ENCODE measurements at places on chromosomes 2 and 18. TPM values are rescaled to one million over a fixed set of nuclear protein-coding genes. Genes with fewer than 3 reads are reported as not detected.

NABP1 gene
- total RNA-seq: 6.4 TPM

TACR1 gene
- total RNA-seq: 0.73 TPM

PMAIP1 gene
- total RNA-seq: 4.6 TPM

DNA sequence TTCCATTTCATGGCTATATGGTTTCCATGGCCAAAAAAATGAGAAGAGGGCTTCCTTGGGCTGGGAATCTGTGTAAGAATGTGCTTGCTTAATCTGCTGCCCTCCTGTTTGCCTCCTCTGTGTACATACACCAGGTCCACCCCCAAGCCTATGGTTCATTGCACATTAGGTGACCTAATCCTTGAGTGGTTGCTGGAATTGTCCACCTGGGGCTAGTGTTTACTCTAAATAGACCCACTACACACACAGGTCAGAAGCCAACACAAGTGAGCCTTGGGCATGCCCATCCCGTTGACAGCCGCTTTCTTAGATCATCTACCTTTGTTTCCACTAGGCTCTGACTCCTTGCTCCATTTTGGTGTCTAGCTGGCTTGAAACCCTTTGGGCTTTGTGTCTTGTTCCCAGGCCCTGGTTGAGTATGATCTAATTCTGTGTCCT, 59.2 kb upstream of the ATL2 start:
- peaks cover 32% of the 10 kb centered on the region for H3K4me1 ChIP-seq
- no peaks in the 10 kb centered on the region for H3K36me3 ChIP-seq
- no peak overlapping the region for H3K4me3 ChIP-seq
- peaks cover 9% of the 10 kb centered on the region for H3K27me3 ChIP-seq
- DNase-seq: no peak

GRCh38 chr18:80108121-80108536, 933 bp upstream of the ADNP2 start:
- peak overlapping the region; percentile 74 for H3K4me3 ChIP-seq
- H3K36me3 ChIP-seq: no peaks in the 10 kb centered on the region
- H3K27ac ChIP-seq: peak overlapping the region; percentile 91
- no peaks in the 10 kb centered on the region for H3K27me3 ChIP-seq
- DNase-seq: no peak

DNA sequence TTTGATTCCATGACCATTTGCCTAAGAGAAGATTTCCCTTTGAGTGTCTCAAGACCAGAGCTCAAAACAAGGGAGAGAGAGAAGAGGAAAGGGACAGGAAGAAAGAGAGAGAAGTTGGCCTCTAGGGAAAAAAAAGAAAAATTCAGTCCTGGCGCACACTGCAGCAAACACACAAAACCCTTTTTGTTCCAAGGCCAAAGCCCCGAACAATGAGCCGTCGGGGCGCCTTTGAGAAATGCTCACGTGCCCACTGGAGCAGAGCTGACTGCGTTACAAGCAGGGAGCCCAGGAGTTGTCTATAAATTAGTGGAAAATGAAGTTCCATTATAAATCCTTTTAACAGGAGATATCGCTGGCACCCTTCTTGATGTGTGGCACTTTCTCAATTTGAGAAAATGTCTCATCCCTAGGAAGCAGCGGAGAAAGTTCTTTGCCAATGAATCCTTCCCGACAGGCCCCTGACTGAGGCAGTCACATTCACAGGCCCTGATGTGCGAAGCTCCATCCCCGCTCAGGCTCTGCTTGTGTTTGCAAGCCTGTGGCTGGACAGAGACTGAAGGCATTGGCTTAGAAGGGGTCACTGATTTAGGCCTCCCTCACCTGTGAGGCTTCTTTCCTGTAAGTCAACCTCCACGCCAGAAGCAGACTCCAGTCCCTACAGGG, 32.1 kb upstream of the NCKAP5 start:
- no peak for DNase-seq
- H3K36me3 ChIP-seq: no peaks in the 10 kb centered on the region
- no peaks in the 10 kb centered on the region for H3K4me1 ChIP-seq
- H3K27me3 ChIP-seq: peaks cover 41% of the 10 kb centered on the region
- H3K4me3 ChIP-seq: no peak overlapping the region

DNA sequence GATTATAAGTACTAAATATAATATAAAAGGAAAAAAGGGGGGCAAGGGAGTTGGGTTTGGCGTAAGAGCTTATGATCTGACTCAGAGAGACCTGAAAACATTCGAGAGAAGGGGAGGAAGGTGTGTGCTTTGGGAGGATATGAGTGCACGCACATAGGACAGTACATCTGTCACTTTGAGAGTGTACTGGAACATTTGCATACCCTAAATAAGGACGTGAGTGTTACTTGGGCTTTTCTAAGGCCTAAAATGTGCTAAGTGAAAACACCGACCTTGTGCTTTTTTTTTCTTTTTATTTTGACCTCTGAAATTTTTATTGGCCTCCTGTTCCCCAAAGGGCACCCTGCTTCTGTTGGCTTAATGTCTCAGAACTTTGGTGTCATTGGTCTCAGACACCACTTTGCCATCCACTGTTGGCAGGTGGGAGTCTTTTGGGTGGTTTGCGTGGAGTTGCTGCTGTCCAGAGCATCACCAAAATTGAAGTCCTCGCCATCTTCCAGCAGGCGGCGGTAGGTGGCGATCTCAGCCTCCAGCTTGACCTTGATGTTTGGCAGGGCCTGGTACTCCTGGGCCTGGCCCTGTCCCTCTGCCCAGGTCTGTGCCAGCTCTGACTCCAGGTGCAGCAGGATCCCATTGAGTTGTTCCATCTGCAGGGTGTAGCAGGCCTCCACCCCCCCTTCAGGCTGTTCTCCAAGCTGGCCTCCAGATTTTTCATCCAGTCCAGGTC, 57.7 kb downstream of the CD28 start:
- no peak for DNase-seq
- no peak overlapping the region for H3K4me3 ChIP-seq
- no peaks in the 10 kb centered on the region for H3K27me3 ChIP-seq
- no peak overlapping the region for H3K27ac ChIP-seq

C2orf81 gene
- 11.3 TPM for total RNA-seq

LRRC30 gene
- total RNA-seq: not detected

- no peak for DNase-seq
- no peaks in the 10 kb centered on the region for H3K36me3 ChIP-seq
- no peaks in the 10 kb centered on the region for H3K27me3 ChIP-seq
- H3K4me1 ChIP-seq: no peaks in the 10 kb centered on the region
- H3K27ac ChIP-seq: no peak overlapping the region
- H3K4me3 ChIP-seq: no peak overlapping the region
These were observed 315.2 kb upstream of the ZEB2 start for GRCh38 chr2:144834998-144835633.

SETBP1 gene
- 32.2 TPM for total RNA-seq

- no peak overlapping the region for H3K27ac ChIP-seq
- no peaks in the 10 kb centered on the region for H3K27me3 ChIP-seq
- DNase-seq: no peak
- no peak overlapping the region for H3K4me3 ChIP-seq
These were observed 198.9 kb downstream of the LRATD1 start for GRCh38 chr2:14831458-14831857.

CCDC74A gene
- 11.8 TPM for total RNA-seq

LIPG gene
- total RNA-seq: 34.4 TPM

- H3K27ac ChIP-seq: no peak overlapping the region
- peaks cover 6% of the 10 kb centered on the region for H3K4me1 ChIP-seq
- peaks cover 3% of the 10 kb centered on the region for H3K36me3 ChIP-seq
- H3K27me3 ChIP-seq: no peaks in the 10 kb centered on the region
- no peak for DNase-seq
These were observed 5.7 kb downstream of the SMC6 start for GRCh38 chr2:17747684-17748452.

DNA sequence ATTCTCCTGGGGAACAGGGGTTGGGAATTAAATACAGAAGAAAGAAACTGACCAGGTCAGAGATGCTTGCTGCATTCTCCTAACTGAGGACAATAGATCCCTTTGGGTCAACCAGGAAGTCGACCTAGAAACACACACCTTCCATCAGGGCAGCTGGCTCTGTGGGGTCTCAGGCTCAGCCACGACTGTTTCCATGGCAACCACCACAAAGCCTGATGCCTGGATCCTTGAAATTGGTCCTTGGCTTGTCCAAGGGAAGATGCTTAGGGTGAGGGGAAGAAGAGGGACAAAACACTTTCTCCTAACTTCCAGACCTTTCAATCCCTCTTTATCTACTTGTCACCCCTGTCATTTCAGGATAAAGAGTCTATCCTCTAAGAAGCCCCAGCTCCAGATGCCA, 194.4 kb downstream of the ALK start:
- no peak overlapping the region for H3K4me3 ChIP-seq
- no peak overlapping the region for H3K27ac ChIP-seq
- H3K36me3 ChIP-seq: no peaks in the 10 kb centered on the region
- peaks cover 12% of the 10 kb centered on the region for H3K4me1 ChIP-seq
